KG1 (cell line): ENCODE measurements at places on chromosomes 4 and X.
A peak's percentile ranks its signal among the peaks of the same experiment; 100 is the strongest.

GRCh38 chr4:128107766-128108165, 46.7 kb downstream of the LARP1B start:
- no peak for DNase-seq

DNA sequence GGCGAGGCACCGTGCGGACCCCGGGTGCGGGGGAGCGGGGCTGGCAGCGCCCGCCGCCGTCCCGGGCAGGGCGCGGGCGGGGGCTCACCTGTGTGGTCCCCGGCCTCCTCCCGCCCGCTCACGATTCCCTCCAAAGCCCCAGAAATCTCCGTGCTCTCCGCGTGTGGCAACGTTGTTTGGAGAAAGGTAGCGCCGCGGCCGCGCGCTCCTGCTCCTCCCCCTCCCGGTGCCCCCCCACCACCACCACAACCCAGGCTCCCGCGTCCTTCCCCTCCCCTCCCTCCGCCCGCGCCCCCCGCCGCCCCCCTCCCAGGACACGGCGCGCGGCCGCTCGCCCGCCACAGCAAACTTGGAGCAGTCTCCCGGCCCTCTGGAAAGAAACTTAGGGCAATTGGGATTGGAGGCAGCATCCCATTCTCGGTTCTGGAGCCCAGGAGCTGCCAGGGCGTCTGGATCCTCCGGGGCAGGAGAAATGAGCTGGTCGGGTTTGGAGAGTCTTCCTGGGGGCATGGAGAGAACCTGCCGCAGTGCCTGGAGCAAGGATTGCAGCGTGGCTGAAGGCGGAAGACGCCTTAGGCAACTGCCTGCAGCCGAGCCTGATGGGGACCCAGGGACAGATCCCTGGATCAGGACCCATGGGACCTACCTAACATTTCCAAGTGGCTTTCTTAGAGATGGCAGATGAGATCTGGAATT, 855 bp downstream of the KLF3 start:
- DNase-seq = no peak

DNA sequence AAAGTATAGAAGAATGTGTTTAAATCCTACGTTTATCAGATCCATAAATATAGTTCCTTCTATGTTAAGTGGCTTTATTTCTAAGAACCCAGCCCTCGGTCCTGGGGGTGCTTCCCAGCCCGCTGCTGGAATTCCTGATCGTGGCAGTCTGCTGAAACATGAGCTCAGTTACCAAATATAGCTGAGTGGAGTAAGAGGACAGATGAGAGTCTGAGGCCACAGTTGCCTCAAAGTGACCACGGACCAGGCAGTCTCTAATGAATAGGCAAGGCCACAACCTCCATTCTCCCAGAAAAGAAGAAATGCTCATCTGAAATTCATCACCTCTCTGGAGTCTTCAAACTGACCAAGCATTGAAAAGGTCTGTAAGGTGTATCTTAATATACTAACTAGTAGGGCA, at the start of gene PALLD:
TSS of gene PALLD (plus strand) at position 219 of the 400 bp plus-strand sequence.
- no peak for DNase-seq

GRCh38 chr4:1242506-1243450, 6.2 kb downstream of the CTBP1 start:
- no peak for DNase-seq

GRCh38 chr4:92399032-92399431, 95.3 kb downstream of the GRID2 start:
- DNase-seq = no peak

GRCh38 chr4:55247521-55247920, 98.5 kb upstream of the SRD5A3 start:
- no peak for DNase-seq

GRCh38 chr4:24763631-24764297, 31.6 kb upstream of the SOD3 start:
- no peak for DNase-seq

GRCh38 chrX:34381241-34381640, 249.1 kb upstream of the FAM47A start:
- no peak for DNase-seq

DNA sequence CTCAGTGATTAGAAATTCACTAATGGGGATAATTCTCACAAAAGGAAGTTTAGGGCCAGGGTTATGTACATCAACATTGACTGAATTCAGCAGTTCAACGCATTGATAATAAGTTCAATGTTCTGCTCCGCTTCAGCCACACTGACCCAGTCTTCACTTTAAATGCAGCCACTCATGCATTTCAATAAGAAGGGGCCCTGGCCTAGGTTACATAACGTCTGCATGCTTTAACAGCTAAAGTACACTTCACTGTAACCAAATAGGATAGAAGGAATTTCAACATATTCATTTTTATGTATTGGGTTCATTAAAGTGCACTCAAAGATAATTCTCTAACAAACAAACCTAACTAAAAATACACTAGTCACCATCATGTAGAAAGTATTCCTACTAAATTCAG, 12.8 kb upstream of the TSPAN7 start:
- no peak for DNase-seq

GRCh38 chr4:61301271-61301670, 101.1 kb downstream of the ADGRL3 start:
- DNase-seq = no peak

- DNase-seq = no peak
Measured at GRCh38 chr4:168558599-168558998, 61.7 kb downstream of the PALLD start.

DNA sequence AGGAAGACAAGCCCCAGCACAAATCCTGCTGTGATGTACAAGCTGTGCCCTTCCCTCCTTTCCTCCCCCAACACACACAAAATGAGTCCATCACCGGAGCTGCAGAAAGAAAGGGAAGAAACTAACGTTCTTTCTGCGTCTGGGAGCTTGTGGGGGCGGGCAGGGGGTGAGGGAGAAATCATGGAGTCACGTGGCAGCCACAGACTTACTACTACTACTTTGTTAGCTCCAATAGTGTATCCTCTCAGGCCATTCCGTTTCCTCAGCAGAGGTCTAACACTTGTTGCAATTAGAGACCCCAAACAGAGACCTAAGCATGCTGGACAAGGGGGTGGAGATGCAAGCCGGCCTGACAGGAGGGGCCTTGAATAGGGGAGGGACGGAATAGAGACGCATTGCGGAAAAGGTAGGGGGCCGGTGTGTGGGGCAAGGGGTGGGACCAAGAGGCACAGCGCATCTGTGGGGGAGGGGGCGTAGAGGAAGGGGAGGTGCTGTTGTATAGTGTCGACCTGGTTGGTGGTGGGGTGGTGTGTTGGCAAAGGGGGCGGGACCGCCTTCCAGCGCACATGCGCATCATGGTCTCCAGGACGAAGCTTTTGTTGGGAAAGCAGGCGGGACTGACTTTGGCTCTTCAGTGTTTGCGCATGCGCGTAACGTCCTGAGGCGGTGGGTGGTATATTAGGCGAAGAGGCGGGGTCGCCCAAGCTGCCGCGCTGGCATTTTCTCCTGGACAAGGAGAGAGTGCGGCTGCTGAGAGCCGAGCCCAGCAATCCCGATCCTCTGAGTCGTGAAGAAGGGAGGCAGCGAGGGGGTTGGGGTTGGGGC, at the start of gene MAGED1:
TSS of gene MAGED1 (plus strand) at position 703 of the 825 bp plus-strand sequence. CDS start 682 bp downstream, outside the sequence.
- DNase-seq = peak; percentile 22

DNA sequence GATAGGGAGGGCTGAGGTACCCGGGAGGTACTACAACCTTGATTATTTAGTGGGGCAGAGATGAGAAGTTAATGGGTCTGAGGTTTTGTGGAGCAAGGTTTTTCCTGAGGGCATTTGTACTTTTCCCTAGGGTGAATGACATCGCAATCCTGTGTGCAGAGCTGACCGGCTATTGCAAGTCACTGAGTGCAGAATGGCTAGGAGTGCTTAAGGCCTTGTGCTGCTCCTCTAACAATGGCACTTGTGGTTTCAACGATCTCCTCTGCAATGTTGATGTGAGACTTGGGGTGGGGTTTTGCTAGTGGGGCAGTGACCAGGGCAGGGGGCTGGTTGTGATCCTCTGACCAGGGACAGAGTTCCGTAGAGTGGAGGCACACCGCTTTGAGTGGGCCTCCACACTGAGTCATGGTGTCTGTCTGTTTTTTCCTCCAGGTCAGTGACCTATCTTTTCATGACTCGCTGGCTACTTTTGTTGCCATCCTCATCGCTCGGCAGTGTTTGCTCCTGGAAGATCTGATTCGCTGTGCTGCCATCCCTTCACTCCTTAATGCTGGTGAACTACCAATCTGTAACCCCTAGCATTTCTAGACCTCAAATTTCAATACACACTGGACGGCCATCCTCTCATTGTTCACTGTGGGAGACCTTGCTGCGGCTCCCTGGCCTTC, 9.9 kb downstream of the MED12 start:
- no peak for DNase-seq

GRCh38 chr4:113822555-113823290, 61.2 kb upstream of the CAMK2D start:
- no peak for DNase-seq

- no peak for DNase-seq
Measured at GRCh38 chr4:138225477-138225876, 16.7 kb downstream of the SLC7A11 start.

- DNase-seq = no peak
Measured at GRCh38 chrX:130704053-130705038, 198.7 kb downstream of the ENOX2 start.

GRCh38 chr4:172061204-172061603, 248.0 kb downstream of the GALNTL6 start:
- DNase-seq = no peak

- DNase-seq = no peak
Measured at GRCh38 chr4:150720973-150721518, 139.1 kb downstream of the MAB21L2 start.

GRCh38 chrX:105347373-105347772, 126.9 kb upstream of the TEX13A start:
- no peak for DNase-seq

DNA sequence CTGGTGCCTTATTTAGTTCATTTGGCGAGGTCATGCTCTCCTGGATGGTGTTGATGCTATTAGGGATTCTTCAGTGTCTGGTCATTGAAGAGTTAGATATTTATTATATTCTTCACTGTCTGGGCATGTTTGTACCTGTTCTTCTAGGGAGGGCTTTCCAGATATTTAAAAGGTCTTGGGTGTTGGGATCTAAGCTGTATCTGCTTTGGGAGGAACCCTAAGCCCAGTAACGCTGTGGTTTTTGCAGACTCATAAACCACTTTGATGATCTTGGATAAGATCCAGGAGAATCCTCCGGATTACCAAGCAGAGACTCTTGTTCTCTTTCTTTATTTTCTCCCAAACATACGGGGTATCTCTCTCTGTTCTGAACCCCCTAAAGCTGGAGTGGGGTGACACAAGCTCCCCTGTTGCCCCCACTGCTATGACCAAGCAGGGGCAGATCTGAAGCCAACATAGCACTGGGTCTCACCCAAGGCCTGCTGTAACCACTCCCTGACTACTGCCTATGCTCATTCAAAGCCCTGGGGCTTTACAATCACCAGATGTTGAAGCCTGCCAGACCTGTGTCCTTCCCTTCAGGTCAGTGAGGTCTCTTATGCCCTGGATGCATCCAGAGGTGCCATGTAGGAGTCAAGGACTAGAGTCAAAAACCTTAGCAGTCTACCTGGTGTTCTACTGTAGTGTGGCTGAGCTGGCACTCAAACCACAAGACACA, 187.6 kb downstream of the GUCY2F start:
- DNase-seq = no peak

GRCh38 chrX:14832151-14832550, 40.7 kb downstream of the FANCB start:
- DNase-seq = no peak

DNA sequence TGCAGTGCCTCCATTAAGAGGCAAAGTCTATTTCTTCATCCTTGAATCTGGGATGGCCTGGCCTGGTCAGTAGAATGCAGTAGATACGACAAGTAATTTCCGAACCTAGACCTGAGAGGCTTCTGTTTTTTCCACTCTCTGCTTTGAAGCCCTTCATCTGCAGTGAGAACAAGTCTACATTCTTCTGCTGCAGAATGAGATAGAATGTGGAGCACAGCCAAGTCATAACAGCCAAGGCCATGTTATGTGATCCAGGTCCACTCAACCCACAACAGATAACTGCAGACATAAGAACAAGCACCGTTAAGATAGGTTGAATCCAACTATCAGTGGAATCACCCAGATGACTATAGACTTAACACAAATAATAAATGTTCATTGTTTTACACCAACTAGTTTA, 1297.7 kb downstream of the C4orf33 start:
- no peak for DNase-seq

- DNase-seq = no peak
Measured at GRCh38 chrX:133698298-133698697, 283.0 kb upstream of the GPC4 start.

GRCh38 chr4:56185901-56186300, 201.4 kb downstream of the AASDH start:
- DNase-seq = no peak

- DNase-seq = no peak
Measured at GRCh38 chr4:89640620-89641366, 196.2 kb downstream of the SNCA start.

- DNase-seq = no peak
Measured at GRCh38 chr4:7089213-7089986, 21.5 kb upstream of the GRPEL1 start.

- no peak for DNase-seq
Measured at GRCh38 chr4:43126595-43126994, 234.1 kb downstream of the GRXCR1 start.

- DNase-seq = no peak
Measured at GRCh38 chr4:79907001-79907400, 166.0 kb downstream of the ANTXR2 start.

DNA sequence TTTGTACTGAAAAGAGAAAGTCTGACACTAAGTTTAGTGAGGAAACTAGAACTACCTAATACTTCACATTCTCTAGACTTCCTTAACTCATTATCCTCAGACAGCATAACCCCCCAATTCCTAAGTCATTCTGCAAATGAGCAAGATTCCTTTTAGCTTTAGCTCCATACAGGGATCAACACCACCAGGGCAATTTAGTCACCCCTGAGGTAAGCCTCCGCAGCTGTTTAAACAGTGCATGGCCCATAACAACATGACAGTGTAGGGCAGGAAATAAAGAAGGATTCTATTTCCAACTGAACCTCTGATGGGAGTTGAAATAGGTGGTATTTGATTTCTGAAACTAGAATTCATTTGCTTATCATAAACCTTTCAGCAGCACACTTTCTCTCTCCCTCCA, 112.8 kb upstream of the DKK2 start:
- DNase-seq = no peak

DNA sequence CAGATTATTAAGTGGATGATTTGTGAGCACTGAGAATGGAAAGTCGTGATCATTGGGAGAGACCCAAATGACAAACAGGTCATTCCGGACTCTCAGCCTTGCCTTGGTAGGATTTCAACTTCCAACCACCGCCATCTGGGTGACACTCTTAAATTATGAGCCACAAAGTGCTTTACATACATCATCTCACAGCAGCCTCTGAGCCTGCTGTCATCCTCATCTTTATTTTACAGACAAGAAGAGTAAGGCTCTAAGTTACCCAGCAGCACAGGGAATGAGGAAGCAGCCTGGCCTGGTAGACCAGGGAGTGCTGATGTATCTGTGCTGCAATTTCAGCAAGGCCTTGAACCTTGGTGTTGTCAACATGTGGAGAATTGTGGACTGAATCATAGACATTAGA, 105.8 kb upstream of the TRIM2 start:
- no peak for DNase-seq
